ENCODE measurements at places on chromosomes 2 and 18. TPM values are rescaled to one million over a fixed set of nuclear protein-coding genes. Genes with fewer than 3 reads are reported as not detected.

- DNase-seq: no peak
These were observed 17.1 kb upstream of the THADA start for GRCh38 chr2:43612944-43613343.

FECH gene
- total RNA-seq: 32.7 TPM

GRCh38 chr2:55114597-55114996 is 64.3 kb upstream of the RTN4 start:
- no peak for DNase-seq

- no peak for DNase-seq
These were observed 108.7 kb upstream of the SLC39A10 start for GRCh38 chr2:195548198-195548940.

GRCh38 chr2:137255990-137256389 is 490.6 kb downstream of the THSD7B start:
- DNase-seq: no peak

UBE2E3 gene
- total RNA-seq: 44.1 TPM

Data from heart right ventricle (tissue), 16 donors.